Left ventricle myocardium superior (tissue), 1 donor: ENCODE measurements at places on chromosomes 2 and 18.

GRCh38 chr18:48293954-48294898 lies 115.0 kb downstream of the ZBTB7C start:
- DNase-seq = no peak

DNA sequence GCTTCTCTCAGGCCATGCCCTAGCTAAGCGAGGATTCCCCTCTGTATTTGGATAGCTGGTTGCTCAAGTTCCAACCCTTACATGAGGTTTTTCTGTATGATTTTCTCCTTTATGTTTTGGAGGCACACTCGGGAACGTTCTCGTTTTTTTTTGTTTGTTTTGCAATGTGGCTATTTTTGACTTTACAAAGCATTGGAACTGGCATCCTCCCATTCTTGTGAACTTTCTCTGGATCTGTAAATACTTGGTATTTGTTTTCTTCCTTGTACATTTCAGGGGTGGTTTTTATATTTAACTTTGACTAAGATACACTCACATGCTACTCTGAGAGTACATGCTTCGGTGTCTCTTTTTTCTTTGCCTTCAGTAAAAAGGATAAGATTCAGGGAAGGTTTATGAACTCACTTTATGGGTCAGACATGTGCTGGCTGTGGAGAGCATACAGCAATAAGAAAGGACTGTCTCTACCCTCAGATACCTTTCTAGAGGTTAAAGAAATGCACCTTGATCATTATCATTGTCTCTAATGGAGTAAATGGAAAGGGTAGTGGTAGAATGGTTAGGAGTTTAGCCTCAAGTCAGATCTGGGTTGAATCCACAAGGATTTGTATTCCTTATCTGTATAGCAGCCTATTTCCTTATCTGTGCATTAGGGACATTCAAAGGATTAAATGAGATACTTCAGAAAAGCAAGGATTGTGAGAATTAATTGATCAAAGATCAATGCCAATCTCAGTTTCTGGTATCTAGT lies 61.9 kb downstream of the MEIS1 start:
- no peak for DNase-seq

DNA sequence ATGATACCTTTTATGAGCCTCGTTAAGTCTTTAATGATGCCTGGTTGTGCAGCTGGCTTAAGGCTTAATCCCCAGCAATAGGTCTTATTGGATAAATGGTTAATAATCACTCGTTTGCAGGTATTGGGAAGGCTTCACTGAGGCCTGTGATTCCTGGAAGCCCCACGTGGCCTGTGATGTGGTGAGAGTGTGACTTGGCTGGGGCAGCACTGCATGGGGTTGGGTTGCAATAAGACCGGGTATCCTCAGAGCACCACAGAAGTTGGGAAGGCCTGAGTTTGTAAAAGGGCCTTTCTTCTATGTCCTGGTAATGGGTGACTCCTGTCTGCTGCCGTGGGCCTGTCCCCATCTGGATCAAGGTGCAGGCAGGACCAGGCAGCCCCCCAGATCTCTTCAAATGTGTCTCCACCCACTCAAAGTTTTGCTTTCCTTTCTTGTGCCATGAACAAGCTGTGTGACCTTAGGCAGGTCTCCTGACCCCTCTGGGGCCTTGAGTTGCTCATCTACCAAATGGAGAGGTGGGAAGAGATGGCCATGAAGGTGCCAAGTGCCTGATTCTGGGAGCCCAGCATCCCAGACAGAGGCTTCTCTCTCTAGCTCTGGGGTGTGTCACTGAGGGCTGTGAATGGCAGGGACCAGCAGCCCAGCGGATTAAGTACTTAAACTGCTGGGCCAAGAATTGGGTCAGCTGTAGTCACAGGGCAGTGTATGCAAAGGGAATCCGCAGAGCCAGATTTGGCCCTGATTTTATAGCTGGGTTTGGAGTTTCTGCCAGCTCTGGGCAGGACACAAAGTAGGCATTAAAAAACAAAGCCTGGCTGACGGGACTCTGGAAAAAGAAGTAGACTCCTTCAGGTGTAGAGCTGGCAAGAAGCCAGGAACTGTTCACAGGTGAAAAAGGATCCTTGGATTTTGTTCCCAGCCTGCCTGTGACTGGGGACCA lies 24.4 kb downstream of the LBH start:
- DNase-seq = no peak

DNA sequence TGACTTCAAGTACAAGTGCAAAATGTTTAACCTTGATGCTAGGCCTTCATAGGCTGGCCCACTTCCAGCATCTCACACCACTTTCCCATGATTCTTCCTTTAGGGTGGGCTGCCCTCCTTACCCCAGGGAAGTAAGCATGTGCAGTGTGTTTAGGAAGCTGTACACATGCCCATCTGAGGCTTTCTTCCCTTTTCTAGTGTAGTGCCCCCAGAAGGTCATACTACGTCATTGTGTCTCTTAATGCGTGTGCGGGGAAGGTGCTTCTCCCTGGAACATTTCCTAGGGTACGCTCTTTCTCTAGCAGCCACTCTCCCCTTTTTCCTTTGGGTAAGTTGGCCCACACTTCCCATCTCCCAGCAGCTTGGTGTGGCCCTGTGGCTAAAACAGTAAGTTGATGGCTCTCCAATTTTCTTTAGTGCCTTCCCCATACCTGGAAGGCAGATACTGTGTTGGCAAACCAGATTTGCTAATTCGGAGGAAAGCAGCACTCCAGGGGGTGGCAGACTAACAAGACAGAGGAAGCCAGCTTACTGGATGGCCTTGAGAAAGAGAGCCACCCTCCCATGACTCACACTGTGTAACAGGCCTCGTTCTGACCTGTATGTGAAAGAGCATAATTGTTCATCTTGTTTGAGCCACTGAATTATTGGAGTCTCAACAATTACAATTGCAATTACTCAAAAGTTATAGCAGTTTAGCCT lies 1.1 kb upstream of the SULT6B1 start:
- no peak for DNase-seq

DNA sequence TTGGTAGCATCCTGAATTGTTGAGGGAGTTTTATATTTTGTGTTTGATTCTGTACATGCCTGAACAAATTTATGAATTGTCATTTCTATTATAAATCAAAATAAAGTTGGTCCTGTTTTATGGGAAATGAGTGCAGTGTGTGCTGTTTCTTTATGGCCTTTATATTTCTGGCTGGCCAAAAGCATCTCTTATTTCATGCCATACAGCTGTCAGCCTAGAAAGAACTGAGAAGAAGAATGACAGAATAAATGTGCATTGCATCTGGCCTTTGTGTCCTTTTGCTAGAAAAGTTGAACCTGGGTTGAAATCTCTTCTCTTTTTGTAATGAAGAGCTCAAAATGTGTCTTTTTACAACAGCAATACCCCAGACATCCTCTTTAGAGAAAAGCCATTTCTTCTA lies 474.7 kb upstream of the LRATD1 start:
- no peak for DNase-seq

DNA sequence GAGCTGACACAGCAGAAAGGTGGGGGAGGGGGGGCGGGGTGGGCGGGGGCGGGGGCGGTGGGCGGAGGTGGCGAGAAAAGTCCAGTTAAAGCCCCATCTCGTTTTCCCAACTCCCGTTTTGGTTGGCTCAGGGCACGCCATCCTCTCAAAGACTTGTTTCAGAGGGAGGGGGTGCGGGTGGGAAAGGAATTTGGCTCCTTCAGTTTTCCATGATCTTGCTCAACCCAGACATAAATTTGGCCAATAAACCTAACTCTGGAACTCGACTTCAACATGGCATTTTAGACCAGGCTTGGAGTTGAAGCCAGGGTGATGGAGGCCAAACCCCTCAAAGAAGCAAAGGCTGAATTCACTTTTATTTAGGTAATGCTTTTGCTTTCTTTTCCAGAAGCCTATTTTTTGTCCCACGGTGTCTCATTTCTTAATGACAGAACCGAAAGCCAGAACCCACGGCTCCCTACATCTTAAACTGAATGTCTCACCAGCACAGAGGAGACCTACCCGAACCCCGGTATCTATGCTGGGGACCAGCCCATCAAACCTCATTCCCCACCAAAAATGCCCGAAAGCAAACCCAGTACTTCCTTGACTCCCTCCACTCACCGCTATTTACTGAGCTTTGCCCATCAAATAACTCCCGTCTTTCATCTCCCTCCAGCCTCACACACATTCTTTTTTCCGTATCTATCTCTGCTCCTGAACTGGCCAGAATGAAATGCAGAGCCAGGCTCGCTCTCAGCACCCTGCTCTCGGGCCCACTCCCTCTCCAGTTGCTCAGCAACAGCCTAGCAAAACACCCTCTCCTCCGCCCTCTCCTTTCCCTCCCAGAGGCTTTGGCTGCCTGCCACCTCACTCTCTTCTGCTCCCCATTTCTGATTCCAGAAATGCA lies 4.3 kb downstream of the IGFBP5 start:
- peak; percentile 90 for DNase-seq

GRCh38 chr18:76545433-76546087 lies 50.5 kb upstream of the ZNF516 start:
- no peak for DNase-seq

DNA sequence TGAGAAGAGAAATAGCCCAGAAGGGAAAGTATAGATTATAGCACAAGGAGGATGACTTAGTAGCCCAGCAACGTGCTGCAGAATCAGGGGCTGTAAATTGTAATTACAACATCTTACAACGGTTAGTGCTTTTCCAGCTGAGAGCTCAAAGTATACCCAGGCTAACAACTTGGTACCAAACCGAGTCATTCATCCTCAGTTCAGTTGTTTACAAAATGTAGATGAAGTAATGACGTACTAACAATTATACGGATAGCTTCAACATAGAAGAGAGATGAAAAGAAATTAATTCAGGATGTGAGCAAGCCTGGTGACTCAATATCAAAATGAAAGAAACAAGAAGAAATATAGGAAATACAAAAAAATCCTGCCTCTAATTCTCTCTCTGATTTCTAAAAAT lies 99.2 kb downstream of the DYNAP start:
- no peak for DNase-seq

DNA sequence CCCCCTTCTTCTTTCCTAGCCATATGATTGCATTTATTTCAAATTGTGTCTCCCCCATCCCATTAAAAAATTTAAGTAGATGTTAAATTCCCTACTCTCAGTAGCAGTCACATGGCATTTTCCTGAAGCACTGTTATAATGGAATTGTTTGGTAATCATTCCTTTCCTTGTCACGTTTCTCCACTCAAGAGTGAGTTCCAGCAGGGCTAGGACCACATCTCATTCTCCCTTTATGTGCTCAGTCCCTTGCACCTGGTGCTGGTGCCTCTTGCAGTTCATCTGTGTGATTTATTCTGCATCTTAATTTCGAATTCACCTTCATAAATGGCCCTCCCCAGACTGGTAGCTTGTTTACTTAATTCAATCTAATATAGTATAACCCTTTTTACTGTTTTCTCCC lies 70.3 kb upstream of the NOSTRIN start:
- no peak for DNase-seq

DNA sequence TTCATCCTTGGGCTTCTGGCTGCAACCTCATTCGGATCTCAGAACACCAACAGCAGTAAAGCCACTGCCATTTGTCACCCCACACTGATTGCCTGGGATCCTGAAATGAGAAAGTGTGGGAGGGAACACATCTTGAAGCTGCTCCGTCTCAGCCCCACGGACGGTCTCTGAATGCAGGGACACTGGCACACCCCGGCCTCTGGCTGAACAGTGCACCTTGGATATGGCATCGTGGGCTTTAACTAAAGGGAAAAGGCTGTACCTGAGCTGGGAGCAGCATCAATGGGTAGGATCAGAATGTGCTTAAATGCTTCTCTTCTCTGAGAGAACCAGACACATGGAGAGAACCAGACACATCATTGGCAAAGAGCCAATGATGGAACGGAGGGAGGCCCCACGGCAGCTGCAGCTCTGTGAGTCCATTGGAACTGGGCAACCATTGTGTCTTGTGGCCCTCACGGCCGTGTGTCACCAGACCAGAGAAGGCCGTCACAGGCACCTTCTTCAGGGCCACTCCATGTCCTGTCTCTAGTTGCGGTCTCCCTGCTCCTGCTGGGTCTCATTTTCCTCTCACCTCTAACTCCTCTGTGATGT lies 193.4 kb upstream of the MYT1L start:
- DNase-seq = no peak

- no peak for DNase-seq
Observed at GRCh38 chr18:41145516-41145915, 809.5 kb upstream of the PIK3C3 start.

GRCh38 chr2:166773308-166773949 lies 114.9 kb upstream of the XIRP2 start:
- no peak for DNase-seq

DNA sequence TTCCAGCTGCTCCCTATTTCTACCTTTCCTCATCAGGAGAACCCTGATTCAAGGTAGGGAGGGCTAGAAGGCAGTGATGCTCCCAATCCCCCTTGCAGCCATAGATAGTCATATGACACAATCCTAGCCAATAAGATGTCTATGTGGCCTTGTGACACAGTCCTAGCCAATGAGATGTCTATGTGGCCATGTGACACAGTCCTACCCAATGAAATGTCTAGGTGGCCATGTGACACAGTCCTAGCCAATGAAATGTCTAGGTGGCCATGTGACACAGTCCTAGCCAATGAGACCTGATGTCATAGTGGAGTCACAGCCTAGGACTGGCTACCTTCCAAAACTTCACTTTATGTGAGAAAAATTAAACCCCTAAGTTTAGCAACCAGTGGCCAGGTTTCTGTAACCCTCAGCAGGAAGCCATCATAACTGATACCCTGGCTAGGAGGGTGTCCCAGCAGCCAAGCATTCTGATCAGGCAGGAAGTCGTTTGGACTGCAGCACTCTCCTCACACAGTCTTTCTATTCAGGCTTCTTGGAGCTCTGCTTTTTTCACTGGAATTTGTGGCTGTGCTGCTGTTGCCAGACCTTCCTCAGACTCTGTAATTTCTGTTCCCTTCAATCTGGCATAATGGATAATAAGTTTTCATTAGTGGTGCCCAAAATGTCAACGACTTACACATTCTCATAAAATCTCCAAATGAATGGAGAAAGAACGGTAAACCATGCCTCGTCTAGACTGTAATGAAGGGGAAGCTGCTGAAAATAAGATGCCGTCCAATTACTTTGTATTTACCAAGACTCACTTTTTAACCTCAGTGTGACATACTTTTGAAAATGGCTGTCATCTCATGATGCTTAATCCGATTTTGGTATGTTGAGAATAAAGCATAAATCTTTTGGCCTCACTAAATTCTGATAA lies 165.0 kb upstream of the NCKAP5 start:
- no peak for DNase-seq

GRCh38 chr2:184053326-184053725 lies 545.0 kb upstream of the ZNF804A start:
- DNase-seq = no peak

GRCh38 chr2:222179592-222179991 lies 119.2 kb downstream of the PAX3 start:
- no peak for DNase-seq

DNA sequence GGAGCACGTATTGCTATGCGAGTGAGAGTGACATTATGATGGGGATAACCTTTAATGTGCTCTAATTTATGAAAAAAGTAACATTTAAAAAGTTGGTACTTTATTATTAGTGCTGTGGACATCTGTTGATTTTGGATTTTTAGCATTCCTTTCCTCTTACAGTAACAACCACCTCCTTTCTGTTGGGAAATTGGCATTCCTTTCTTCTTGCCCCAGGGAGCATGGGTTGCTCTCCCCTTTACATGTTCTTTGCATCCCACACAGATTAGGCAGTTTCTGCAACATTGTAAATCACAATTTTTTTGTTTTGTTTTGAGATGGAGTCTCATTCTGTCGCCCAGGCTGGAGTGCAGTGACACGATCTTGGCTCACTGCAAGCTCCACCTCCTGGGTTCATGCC lies 300.2 kb downstream of the LPIN1 start:
- no peak for DNase-seq
